ENCODE measurements at places on chromosomes 5 and 9.

- peak; percentile 27 for DNase-seq
These were observed 36.1 kb downstream of the TMC1 start for GRCh38 chr9:72557549-72557948.

- no peak for DNase-seq
These were observed 5.9 kb downstream of the SURF4 start for GRCh38 chr9:133369933-133370332.

- DNase-seq = peak; percentile 39
These were observed 581.7 kb upstream of the RIOK2 start for GRCh38 chr5:97764700-97765099.

GRCh38 chr9:114012126-114012525 lies 66.0 kb downstream of the AMBP start:
- DNase-seq = no peak

DNA sequence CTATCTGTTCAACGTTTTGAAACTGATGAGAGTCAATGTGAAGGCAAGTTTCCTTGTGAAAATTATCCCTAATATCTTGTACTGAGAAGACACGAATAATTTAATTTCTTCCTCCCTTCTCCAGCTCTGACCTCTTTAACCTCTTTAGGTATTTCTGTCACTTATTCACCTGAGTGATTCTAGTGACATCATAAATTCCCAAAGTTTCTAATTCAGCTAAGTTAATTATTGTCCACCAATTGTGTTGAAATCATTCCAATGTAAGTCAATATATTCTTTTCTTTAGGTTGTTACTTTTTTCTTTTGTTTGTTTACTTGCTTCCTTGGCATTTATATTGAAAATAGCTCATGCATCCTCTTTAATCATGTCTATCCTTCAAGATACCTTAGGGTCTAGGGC lies 143.8 kb downstream of the PAPPA start:
- no peak for DNase-seq

DNA sequence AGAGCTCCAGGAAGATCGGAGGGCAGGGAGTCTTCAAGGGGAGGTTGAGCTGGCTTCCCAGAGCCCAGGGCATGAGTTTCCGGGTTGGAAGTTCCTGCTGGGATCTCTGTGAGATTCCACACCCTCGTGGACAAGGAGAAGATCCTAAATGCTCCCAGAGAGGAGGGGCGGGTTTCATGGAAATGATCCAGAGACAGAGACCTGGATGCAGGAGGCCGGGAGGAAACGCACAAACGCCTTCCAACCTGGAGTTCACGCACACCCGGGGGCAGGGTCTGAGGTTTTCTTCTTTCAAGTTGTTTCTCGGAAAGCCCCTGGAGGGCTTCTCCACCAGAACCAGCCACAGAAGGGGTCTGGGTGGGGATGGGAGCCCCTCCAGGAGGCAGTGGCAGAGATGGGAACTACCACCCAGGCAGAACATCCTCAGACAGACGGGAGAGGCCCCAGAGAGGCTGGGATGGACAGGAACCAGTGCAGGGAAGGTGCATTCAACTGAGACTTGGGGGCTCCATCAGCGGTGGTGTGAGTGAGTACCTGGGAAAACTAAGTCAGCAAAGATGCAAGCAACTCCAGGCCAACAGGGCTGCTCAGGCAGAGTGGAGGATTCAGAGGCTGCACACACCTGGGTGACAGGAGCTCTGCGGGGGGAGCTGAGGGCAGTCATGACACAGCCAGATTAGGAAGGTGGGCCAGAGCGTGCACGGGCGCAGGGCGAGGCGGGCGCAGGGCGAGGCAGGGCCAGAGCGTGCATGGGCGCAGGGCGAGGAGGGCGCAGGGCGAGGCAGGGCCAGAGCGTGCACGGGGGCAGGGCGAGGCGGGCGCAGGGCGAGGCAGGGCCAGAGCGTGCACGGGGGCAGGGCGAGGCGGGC lies 52.1 kb upstream of the EXOC3 start:
- no peak for DNase-seq

GRCh38 chr9:70760228-70760627 lies 345.8 kb upstream of the KLF9 start:
- DNase-seq = no peak

DNA sequence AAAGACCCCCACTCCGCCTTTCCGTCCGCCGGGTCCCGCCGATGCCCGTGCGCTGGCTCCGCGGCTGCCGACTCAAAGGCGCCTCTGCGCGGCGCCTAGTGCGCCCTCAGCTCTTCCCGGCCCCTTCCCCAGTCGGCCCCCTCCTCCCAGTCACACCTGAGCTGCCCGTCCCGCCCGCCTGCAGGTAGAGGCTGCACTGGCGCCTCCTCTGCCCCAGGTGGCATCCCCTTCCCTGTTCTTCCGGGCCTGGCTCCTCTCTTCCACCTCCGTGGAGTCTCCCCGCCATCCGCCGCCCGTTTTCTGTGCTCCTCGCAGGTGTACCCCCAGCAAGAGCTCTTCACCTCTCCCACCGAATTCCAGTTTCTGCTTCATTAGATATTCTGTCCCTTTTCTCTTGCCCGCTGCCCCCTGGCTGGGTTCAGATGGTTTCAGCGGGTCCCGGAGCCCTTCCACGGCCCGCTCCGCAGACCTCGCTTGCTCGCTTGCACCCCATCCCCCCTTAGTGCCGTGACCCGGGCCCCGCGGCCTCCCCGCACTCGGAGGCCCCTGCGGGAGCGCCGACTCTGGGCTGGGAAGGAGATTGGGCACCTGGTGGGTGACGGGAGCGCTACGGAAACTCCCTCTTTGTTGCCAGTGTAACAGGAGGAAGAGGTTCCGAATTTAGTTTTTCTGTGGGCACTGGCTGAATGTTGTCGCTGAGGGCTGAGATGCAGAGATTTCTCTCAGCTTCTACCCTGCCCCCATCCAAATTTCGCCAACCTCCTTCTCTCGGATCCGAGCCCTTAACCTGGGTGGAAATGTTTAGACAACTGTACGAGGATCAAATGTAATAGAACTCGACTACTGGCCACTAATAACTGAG lies 809 bp downstream of the SLC44A1 start:
- DNase-seq = no peak

GRCh38 chr5:139061856-139062255 lies 136.3 kb downstream of the SIL1 start:
- DNase-seq = no peak

- no peak for DNase-seq
These were observed 1.5 kb downstream of the COL27A1 start for GRCh38 chr9:114156657-114157421.

GRCh38 chr5:125715216-125715615 lies 708.0 kb upstream of the GRAMD2B start:
- DNase-seq = no peak

GRCh38 chr5:65127161-65127901 lies 354.4 kb downstream of the ADAMTS6 start:
- no peak for DNase-seq

GRCh38 chr5:126450346-126450745 lies 27.1 kb downstream of the GRAMD2B start:
- no peak for DNase-seq

DNA sequence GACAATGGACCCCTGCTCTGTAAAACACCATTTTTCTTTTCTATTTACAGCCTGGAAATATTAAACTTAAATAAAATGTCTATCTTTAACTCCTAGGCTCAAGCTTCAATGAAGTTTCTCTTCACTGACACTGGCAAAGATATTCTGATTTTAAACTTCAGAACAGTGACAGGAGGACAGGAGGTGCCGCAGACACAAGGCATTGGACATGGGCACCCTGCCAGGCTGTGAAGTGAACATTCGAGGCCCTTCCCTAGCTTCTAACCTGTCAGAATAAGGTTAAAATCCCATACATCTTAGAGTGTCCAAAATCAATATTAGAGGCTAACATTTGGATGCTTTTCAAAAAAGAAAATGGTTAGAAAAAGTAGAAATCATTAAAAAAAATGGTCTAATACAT lies 9.2 kb downstream of the SEMA5A start:
- no peak for DNase-seq

DNA sequence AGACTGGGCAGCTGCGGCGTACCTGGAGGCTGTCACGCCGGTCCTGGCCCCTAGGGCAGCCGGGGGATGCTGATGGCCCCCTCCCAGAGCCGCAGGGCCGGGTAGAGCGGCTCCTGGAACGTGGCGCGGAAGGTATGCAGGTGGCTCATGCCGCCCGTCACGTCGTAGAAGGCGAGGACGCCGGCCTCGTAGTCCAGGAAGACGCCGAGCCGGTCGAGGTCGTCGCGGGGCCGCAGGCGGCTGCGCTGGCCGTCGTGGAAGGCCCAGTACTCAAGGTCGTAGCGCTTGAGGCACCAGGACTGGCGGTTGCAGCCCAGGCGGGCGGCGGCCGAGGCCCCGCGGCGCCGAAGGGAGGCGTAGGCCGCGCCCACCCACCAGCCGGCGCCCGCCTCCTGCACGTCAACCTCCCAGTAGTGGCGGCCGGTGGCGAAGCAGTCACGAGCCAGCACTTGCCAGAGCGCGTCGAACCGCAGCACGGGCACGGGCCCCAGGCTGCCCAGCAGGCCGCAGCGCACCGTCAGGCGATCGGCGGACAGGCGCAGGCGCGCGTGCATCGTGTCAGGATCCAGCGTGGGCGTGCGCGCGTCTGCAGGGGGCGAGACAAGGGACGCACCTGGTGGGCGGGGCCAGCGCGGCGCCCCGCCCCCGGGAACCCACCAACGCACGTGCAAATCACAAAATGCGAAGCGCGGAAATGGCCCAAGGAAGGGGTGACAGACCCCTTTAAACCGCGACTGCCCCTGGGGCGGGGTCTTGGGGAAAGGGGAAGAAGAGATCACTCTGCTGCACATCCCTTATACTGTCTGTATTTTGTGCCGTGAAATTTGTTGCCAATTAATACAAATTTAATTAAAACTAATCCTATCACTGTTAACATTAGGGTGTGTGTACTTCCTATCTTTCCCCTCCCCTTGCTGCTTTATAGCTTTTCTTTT lies 31.2 kb downstream of the NANS start:
- DNase-seq = no peak

DNA sequence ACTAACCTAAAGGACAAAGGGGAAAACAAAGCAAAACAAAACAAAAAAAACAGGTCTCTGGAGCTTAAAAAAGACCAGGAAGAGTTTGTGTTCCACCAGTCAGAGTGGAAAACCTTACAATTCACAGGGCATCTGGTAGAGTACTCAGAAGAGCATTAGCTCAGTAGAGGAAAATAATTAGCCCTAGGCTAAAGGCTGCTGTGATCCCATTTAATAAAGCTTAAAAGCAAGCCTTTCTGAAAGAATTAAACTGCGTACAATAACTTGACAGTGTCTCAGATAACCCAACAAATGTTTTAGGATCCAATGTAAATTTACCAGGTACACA lies 7.3 kb downstream of the ECM2 start:
- no peak for DNase-seq

DNA sequence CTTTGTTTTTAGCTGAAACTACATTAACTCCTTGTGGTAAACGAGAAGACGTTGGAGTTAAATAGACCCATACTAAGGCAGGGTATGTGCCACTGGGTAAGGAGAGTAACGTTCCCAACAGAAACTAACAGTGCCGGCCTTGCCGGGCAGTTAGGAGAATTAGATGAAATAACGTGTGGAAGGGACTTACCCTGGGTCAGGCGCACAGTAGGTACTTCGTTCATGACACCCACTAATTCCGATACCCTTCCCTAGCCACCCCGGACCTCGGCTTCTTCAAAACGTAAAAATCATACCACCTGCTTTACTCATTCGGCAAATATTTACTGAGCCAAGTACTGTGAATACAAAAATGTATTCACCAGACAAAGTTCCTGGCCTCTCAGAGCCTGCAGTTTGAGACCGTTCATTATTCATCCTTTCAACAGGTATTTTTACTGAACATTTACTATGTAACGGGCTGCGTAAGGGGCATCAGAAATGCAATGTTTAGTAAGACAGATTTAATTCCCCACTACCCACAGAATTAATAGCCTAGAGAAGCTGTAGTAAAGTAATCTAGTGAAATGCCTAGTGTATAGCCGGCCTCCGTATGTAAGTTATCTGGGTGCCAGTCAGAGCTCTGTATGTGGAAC lies 3.2 kb upstream of the SMIM23 start:
- DNase-seq = no peak

DNA sequence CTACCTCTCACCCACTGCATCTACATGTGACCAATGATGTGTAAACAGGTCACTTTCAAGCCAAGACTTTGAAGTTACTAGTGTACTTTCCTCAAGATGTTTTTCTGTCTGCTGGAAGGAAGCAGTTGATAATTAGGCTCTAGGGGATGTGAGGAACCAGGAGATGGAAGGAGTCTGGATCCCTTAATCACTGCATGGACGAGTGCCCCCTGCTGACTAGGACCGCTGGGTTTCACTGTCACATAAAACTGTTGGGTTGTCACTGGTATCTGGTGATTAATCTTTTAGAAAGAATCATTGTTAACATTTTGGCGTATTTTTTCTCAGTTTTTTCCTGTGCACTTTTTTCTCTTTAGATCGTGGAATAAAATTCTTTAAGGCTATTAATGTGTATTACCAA lies 79.5 kb downstream of the SREK1 start:
- DNase-seq = no peak

DNA sequence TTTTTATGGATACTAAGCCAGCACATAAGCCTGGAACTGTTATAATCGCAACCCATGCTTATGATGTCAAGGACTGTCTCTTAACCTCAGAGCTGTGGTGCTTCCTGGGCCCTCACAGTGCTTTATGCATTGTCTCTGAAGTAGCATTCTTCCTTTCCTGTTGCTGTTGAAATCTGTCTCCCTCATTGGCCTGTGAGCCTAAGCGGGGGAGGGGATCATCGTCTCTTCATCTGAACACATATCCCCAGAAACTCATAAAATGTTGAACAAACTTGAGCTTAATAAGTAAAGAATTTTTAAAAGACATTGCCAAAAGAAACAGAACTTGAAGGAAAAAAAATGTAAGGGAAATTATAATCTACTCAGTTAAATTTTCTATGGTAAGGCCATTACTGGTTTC lies 80.3 kb downstream of the SGCD start:
- DNase-seq = no peak

DNA sequence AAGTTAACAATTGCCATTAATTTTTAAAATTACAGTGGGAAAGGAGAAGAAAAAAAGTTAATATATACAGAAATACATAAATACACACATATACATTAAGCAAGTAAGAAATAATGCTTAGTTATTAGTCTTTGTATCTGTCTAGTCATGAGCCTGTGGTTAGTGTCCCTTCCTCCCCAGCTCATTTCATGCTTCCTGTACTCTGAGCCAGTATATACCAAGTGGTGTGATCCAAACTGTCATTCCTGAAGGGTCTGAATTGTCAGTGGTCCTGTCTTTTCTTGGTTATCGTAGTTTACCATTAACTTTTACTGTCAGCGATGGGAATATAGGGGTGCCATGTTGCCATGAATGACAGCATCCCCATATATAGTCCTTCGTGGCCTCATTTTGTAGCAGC lies 24.2 kb upstream of the STOM start:
- DNase-seq = no peak

- DNase-seq = no peak
These were observed 187.4 kb upstream of the SLC24A2 start for GRCh38 chr9:19976226-19976625.

GRCh38 chr5:79771387-79771786 lies 81.8 kb downstream of the CMYA5 start:
- DNase-seq = no peak

Measured in SIG-M5 (cell line).